ENCODE measurements at places on chromosomes 1 and 21.

GRCh38 chr1:234592240-234592639, 17.7 kb downstream of the IRF2BP2 start:
- no peak for DNase-seq

GRCh38 chr1:178566187-178566586, 53.3 kb downstream of the TEX35 start:
- DNase-seq = peak; percentile 85

DNA sequence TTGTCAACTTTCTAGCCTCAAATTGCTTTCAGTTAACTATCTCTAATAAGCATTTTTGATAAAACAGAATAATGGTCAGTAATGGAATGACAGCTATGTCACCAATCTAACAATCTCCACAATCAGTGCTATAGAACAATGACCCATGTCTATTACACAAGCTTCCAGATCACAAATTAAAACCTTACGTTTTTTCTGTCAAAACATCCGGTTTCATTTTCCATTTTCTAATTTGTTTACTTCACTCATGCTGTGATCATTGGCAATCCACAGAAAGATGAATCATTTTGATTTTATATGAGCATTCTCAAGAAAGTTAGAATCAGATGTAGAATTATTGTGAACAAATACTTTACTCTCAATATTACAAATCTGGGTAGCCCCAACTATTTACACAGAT, 80.3 kb downstream of the KCNT2 start:
- no peak for DNase-seq

- DNase-seq = no peak
Observed at GRCh38 chr1:43566382-43567044, 35.8 kb downstream of the PTPRF start.

GRCh38 chr1:42165511-42166210, 1.1 kb upstream of the GUCA2A start:
- DNase-seq = no peak

GRCh38 chr1:113452921-113453770, 62.8 kb downstream of the MAGI3 start:
- peak; percentile 21 for DNase-seq

- DNase-seq = no peak
Observed at GRCh38 chr1:29631836-29632805, 395.8 kb downstream of the PTPRU start.

DNA sequence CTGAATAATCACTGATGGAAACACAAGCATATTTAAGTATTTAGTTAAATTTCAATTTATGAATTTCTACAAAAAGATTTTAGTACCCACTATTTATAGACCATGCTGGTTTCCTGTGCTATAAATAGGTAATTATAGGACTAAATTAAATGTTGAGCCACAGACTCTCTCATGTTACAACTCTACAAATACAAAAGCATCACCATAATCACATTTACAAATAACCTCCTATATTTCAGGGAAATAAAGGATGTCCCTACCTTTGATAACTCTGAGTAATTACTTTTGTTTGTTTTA, 32.6 kb upstream of the CCDC190 start:
- no peak for DNase-seq

GRCh38 chr1:20093940-20094391, 24.0 kb downstream of the PLA2G5 start:
- no peak for DNase-seq

GRCh38 chr21:42187976-42188653, 30.8 kb upstream of the ABCG1 start:
- peak; percentile 93 for DNase-seq

- DNase-seq = peak; percentile 1
Observed at GRCh38 chr1:163346326-163346870, 24.6 kb downstream of the NUF2 start.

DNA sequence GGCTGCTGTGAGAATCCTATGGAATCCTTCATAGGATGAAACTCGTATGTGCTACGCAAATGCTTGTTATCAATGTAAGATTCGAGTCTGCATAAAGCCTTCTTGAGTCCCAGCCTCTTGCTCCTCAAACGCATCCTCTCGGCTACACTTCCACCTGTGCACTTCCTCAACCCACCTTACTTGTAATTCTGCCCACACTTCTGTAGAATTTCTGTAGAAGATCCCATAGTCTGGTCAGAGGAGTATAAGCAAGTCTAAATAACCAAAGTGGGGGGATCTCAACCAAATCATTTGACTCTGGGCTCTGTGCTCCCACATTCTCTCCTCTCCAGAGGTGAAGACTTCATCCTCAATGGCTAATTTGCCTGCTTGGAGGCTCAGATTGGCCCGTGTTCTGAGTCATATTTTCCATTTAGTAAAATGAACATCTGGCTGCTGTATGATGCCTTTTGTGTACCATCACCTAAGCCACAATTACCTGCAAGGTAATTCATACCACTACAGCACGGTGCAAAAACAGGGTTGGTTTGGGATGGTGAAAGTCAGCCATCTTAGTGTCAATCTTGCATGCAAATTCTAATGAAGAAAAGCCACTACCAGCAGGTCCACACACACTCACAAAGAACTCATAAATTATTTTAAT, 63.2 kb downstream of the ITPKB start:
- no peak for DNase-seq

DNA sequence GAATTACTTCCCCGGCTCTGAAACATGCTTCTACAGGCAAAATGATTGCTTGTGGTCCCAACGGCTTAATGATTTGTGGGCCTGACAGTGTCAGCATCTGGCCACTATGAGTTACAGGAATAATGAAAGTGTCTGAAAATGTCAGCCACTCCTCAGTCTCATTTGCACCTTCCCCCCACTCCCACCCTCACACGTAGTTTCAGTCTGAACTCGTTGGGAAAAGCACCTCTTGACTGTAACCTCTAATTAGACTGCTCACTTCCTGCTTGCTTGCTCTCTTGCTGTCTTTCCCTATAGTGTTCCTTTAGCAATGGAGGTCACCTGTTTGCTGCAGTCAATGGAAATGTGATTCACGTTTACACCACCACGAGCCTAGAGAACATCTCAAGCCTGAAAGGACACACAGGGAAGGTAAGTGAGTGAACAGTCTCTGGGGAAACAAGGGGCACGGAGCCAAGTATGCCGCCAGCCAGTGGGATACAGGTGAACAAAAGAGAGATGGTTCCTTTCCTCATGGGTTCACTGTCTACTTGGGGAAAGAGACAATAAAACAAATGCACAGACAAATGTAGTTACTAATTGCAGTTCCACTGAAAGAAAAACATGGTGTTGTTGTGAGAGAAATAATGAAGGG, 27.1 kb downstream of the CFAP57 start:
- no peak for DNase-seq

DNA sequence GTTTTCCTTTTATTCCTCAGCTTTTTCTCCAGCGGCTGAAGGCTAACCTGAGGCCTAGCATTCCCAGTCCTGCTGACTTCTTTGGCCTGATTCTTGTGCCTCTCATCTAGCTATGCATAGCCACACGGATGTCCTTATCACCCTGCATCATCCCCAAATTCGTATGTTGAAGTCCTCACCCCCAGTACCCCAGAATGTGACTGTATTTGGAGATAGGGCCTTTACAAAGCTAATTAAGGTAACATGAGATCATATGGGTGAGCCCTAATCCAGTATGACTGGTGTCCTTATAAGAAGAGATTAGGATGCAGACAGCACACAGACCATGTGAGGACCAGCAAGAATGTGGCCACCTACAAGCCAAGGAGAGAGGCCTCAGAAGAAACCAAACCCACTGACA, 44.6 kb downstream of the CDCP2 start:
- no peak for DNase-seq

DNA sequence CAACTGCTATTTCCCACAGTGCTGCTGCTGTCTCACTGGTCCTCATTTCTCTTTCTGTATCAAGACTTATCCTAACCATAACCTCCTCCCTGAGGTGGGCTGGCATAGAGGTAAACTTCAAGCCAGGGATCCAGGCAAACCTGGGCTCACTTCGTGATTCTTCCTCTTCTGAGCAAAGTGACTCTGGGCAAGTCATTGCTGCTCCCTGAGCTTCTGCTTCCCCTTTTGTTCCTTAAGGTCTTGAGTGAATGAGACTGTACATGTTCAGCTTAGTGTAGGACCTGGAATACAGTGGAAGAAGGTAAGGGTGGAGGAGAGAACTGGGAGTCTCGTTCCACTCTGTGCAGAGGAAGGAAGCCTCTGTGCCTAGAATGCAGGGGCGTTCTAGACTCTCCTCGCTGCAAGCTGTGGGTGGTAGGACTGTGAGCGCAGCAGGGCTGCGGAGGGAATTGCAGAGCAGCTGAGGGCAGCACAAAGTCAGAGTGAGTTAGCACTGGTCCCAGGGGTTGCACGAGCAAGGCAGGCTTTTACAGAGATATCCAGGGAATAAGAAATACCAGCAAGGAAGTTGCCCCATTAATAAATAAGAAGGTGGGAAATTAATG, 11.4 kb upstream of the ERI3 start:
- DNase-seq = no peak

- peak; percentile 85 for DNase-seq
Observed at GRCh38 chr1:41891199-41891896, 27.4 kb downstream of the HIVEP3 start.

DNA sequence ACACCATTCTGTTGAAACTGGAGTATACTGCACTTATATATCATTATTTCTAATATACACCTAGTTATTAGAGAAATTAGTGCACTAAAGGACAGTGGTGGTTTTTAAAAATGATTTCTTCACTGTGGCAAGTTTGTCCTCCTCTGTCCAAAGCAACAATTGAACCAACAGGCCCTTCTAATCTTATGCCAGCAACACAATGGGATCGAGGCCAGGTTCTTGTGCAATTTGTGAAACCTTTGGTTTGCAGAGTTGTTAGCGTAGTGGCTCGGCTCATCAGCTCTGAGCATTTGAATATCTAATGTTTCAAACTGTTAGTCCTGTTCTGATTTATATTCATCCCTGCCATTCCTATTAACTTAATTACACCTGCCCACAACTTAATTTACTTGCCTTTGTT, 9.9 kb upstream of the LRRC39 start:
- DNase-seq = no peak

- DNase-seq = no peak
Observed at GRCh38 chr1:58929671-58930325, 146.0 kb upstream of the JUN start.

All from suppressor macrophage treated with lipopolysaccharide for 4 hours (primary cell).